ENCODE measurements at places on chromosomes 16 and 17.

DNA sequence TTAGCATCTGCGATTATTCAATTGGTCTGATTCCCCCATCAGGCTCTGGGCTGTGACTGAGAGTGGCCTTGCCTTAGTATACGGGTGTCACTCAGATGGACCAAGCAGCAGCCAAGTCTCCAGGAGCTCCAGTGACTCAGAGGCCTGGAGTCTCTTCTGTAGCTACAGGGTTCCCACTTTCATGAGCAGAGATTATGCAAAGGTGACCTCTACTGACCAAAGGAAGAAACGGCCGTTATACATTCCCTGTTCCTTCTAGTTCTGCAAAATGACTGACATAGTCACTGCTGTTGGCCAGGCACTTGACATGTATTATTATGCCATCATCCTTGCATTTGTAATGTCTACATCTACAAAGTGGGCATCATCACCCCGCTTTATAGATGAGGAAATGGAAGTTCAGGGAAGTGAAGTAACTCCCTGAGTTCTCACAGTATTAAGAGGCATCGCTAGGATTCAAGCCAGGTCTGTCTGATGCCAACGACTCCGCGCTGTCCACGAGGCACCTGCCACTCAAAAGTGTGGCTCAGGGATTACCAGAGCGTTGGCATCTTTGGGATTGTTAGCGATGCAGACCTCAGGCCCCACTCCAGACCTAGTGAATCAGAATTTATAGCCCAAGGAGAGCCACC is 23.3 kb downstream of the SLC38A7 start:
- DNase-seq, result no peak

GRCh38 chr17:48237456-48237855 is 129.9 kb downstream of the SNX11 start:
- DNase-seq, result no peak

DNA sequence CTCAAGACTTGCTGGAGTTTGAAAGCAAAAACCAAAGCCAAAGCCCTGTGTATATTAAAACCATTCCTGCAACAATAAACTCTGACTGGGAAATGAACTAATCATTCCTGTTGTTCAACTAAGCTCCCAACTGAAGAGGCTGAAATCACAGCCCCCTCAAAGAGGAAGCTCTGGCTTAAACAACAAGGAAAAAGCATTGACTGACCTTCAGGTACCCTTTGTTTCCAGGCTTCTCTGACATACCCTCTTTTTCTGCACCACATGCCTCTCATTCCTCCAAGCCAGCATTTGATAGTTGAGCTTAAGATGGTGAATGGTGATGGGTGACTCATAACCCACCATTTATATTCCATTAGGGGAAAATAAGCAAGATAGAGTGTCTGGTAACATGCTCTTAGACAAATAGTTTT is 470.9 kb upstream of the SOX9 start:
- no peak for DNase-seq

GRCh38 chr16:5450409-5451104 is 353.0 kb upstream of the EEF2KMT start:
- no peak for DNase-seq

DNA sequence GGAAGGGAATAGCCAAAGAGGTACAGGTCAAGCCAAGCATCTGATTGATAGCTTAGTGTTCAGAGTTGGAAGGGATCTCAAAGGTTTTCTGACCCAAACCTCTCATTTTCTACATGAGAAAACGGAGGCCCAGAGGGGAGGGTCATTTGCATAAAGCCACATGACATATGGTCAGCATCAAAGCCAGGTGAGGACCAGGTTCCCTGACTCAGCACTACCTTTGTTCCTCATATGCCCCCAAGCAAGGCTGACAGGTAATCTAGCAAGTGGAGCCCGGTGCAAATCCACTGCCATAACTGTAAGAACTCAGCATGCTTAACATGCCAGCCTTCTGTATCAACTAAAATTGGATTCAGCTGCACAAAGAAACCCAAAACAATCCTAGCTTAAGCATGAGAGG is 28.2 kb upstream of the CCL1 start:
- DNase-seq, result no peak

DNA sequence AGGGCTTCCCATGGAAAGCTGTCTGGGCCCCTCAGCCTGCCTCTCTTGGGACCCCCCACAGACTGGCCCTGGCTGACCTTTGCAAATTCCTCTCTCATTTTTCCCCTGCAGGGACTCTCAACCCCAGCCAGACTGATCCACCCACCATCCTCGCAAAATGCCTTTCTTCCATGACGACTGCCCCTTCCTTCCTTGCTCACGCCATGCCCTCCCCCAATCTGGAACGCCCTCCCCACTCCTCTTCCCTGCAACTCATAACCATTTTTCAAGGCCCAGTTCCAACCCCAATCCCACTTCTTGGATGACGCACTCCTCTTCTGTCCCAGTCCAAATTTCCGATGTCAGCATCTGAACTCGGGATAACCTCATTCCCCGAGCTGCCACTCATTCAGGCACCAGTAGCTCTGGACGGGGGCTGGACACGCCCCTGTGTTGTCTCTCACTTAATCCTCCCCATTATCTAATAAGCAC is 1.3 kb upstream of the DNAI2 start:
- DNase-seq, result no peak

DNA sequence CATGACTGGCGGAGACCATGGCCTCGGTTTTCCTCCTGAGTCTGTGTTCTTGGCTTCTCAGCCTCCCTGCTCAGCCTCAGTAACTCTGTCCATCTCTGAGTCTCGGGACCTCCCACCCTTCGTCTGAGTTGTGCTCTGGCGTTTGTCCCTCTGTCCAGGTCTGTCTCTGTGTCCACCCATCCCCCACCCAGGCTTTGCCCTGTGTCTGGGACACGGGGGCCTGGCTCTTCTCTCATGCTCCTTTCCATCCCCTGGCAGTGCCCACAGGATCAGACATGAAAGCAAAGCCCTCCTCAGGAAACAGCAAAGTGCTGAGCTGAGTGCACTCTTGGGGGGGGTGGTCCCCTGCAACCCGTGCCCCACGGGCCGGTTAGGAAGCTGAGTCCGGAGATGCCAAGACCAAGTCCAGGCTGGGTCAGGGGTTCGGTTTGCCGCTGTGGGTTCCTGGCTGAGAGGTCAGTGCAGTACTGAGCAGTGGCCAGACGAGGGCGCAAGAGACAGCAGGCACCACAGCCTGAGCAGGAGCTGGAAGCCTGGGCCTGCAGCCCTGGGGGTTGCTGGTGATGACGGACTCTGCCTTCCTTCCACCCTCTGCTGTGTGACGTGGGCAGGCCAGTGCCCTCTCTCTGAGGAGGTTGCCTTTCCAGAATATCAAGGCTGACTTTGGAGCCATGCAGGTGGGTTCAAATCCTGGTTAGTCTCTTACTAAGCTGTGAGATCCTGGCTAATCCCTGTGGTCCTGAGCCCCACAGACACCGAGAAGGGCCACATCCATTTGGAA is 2.5 kb downstream of the P2RX1 start:
- peak; percentile 92 for DNase-seq

- DNase-seq, result no peak
Measured at GRCh38 chr16:60181536-60181935, 1447.4 kb upstream of the GOT2 start.

DNA sequence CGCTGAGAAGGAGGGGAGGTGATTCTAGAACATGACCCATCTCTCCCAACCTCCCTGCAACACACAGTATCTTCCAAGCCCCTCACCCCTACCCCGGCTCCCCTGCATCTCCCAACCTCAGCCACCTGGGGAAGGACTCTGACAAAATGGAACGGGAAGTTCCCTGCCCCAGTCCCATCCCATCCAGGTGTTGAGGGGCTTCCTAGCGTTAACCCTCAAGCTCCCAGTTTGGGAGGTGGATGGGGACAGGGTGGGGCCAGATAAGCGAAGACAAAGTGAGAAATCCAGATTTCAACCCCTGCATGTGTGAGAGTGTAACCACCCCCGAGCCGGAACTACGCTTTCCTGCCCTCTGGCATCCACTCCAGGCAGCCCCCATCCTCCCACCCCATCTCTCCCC is 1.8 kb downstream of the ZSCAN10 start:
- no peak for DNase-seq

- no peak for DNase-seq
Measured at GRCh38 chr17:45789874-45790273, 5.8 kb downstream of the CRHR1 start.

DNA sequence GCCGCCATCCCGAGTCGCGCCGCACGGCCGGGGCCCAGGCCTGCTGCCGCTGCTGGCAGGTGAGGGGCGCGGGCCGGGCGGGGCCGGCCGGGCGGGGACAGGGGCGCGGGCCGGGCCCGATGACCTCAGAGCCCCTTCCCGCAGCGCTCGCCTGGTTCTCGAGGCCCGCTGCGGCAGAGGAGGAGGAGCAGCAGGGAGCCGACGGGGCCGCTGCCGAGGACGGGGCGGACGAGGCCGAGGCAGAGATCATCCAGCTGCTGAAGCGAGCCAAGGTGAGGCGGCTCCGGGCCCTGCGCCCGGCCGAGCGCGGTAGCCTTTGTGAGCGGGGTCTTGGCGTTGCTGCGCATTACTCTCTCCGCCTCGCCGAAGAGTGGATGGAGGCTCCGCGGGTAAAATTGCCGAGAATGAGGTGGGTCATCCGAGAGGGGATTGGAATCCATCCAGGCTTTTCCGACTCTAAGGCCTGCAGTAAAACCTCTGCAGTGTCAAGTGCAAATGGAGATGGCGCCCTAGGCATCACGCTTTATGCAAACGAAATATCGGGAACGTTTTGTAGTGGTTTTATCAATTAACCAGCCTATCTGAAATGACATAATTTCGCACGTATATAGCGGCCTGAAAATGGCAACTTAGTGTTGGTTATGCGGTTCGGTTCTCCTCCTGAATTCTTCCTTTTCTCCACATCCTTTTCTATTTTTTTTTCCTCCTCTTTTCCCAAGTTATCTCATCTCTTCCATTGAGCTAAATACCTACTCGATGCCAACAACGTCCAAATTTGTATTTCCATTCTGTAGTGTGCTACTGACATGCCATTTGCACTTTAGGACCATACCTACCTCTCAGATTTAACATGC is 577 bp downstream of the TTC19 start:
- DNase-seq, result no peak

DNA sequence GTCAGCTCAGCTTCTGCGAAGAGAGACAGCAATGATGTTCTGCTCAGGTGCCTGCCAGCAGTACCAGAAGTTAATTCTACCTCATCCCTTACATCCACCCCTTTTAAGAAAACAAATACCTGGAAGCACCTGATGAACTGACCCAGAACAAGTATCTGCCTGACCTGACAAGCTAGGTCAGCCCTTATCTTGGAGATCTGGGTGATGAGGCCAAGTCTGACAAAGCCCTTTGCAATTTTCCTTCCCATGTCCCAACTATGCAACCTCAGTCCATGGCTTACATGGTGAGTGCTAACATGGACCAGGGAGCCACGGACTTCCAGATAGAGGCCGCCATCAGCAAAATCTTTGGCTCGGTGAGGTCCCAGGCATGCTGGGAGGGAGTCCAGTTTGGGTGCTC is 3.6 kb downstream of the ACADVL start:
- DNase-seq, result no peak

DNA sequence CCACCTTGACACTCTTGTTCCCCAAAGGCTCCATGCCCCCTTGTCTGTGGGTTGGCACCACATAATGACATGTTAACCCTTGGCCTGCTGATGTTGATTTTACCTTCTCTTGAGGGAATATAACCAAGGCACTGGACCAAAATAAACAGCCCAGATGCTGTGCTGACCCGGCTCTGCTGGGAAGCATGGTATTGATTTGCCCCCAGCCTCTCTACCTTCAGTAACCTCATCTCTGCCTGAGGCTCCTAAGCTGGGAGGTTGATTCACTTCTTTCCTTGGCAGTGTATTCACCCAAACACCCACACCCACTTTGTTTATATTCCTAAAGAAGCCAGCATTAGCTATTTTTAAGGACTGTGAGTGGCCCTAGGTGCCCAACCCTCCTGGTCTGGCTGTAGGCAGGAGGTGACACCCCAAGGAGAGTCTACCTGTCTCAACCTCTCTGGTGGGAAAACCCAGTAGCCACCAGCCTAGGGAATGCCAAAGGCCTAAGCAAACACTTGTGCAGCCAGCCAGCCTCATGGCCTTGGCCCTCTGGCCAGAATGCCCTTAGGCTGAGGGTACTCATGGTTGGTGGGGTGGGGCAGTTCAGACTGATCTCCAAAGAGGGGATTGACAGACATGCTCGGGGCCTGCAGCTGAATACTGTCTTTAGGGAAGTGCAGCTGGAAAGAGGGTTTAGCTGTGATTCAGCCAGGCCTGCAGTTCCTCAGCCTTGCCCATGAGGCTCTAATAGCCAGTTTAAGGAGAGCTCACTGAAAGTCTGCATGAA is 42.7 kb downstream of the GNAO1 start:
- no peak for DNase-seq

DNA sequence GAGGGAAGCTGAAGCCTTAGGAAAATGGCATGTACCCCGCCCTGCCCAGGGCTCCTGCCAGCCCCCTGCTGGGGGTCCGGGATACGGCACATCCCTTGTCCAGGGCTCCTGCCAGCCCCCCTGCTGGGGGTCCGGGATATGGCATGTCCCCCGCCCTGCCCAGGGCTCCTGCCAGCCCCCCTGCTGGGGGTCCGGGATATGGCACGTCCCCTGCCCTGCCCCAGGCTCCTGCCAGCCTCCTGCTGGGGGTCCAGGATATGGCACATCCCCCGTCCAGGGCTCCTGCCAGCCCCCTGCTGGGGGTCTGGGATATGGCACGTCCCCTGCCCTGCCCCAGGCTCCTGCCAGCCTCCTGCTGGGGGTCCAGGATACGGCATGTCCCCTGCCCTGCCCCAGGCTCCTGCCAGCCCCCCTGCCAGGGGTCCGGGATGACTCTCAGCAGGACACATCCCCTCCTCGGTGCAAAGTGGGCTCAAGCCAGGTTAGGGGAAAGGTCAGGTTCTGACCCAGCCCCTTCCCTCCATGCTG is 43.2 kb downstream of the RPH3AL start:
- no peak for DNase-seq

GRCh38 chr16:35492225-35492624 is 2032.8 kb downstream of the TP53TG3F start:
- no peak for DNase-seq

- DNase-seq, result no peak
Measured at GRCh38 chr16:83138976-83139690, 512.4 kb downstream of the CDH13 start.

- no peak for DNase-seq
Measured at GRCh38 chr16:55506083-55506482, 2.8 kb upstream of the LPCAT2 start.

- DNase-seq, result no peak
Measured at GRCh38 chr16:87131061-87131995, 185.9 kb downstream of the C16orf95 start.

DNA sequence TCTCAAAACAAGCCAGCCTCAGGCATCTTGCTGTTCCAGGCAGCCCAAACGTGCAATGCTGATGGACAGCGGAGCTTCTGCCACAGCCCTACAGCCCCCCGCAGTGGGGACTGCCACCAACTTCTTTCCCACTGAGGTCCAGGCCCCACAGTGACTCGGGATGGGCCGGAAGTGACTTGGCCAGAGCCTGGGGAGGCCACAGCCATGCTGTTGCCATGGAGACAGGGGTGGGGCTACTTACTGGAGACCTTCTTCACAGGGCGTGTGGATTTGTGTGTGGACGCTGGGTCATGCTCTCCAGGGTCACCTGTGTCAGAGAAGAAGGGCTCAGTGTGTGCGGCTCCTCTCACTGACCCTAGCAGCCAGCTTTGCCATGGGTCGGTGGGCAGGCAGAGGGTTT is 15.0 kb downstream of the TRIM25 start:
- no peak for DNase-seq

GRCh38 chr17:2157675-2158395 is 102.9 kb downstream of the HIC1 start:
- DNase-seq, result no peak

GRCh38 chr16:74601126-74601871 is 5.6 kb downstream of the GLG1 start:
- peak; percentile 49 for DNase-seq
